Stimulated activated CD4-positive, alpha-beta T cell treated with anti-CD3 and anti-CD28 coated beads, Interleukin-12 subunit alpha, Interleukin-12 subunit beta, amount 100 ng/mL, for 48 hours (primary cell): ENCODE measurements at places on chromosomes 5 and 9.

DNA sequence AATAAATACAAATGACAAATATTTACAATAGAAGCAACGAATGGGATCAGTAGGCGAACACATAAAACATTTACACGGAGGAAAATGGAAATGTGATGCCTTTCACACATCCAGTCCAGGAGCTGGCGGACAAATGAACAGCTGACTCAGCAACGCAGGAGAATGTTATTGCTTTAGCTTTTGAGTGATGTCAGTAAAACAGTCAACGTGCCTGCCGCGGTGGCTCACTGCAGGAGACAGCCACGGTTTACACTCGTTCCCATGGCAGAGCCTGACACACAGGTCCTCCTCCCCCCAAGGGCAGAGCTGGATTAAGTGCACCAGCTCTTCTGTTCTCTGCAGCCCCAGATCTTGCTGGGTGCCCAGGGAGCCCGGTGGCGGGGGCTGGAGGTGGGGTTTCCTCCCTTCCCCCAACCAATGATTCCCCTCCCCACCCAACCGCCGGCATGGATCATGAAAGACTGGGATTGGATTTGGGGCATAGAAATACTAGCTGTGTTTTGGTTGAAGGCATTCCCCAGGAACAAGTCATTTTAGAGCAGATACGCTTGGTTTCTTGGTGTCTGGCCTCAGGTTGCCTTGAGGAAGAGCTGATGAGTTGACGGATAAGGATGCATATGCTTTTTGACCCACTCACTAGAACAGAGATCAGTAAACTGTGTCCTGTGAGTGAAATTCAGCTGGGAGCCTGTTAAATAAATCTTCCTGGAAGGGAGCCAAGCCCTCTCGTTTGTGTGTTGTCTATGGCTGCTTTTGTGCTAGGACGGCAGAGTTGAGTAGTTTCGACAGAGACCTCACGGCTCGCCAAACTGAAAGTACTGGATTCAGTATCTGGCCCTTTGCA lies 12.5 kb downstream of the STC2 start:
- no peak for DNase-seq

DNA sequence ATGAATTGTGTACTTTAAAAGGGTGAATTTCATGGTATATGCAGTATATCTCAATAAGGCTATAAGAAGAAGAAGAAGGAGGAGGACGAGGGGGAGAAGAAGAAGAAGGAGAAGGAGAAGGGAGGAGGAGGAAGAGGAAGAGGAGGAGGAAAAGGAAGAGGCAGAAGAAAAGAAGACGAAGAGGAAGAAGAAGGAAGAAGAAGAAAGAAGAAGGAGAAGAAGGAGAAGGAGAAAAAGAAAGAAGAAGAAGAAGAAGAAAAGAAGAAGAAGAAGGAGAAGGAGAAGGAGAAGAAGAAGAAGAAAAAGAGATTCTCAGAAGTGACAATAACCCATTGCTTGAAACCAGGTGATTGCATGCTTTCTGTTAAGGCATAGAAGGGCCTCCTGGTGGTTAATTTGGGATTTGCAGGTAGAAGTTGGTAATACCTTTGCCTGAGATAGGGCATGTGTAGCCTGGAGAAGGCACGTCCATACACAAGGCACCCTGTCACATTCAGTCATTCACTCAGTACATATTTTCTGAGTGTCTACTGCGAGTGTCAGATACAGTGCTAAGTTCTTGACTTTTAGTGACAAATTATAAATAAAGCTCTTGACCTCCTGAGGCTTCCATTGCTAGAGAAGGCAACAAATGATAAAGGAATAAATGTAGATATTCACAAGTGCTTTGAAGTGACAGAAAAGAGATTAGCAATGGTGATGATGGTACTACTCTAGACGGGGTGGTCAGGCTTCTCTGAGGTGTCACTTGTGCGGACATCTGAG lies 231.3 kb downstream of the NPR3 start:
- DNase-seq: no peak

DNA sequence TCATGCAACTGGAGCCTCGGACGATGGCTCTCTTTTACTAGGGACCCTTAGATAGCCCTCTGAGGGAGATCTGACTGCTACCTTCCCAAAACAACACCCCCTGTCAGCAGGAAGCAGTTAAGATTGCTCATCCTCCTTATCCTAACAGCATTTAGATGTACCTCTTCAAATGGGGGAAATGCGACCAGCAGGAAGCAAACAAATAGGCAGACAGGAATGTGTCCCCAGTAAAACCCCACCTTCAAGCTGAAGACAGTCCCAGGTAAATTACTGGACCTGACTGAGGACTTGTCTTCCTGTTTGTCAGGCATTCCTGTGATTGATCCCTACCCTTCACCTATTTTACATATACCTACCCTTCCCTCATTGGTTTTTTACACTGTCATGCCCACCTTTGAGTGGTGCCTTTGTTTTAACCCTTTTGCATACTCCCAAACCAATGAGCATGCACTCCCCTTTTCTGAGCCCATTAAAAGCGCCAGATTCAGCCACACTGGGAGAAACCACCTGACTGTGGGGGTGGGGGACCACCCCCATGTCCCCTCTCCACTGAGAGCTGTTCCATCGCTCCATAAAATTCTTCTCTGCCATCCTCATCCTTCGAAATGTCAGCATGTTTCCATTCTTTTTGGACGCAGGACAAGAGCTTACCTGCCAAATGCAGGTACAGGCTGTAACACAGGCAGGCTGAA lies 954.0 kb upstream of the CDH6 start:
- DNase-seq: no peak

DNA sequence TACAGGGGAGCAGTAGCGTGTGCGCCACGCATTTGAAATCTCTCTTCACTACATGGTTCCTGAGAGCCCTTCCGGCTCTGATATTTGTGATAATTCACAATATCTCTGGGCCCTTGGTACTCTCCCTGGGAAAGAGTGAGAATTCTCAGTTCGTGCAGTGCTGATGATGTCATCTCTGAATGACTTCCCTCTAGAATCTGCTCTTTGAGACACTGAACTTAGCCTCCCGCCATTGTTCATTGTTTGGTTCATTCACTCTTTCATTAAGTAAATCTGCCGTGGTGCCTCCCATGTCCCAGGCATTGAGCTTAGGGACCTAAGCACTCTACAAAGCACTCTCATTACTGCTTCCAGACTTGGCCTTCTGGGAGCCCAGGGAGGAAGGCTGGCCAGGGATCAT lies 94.0 kb downstream of the PPARGC1B start:
- no peak for DNase-seq

DNA sequence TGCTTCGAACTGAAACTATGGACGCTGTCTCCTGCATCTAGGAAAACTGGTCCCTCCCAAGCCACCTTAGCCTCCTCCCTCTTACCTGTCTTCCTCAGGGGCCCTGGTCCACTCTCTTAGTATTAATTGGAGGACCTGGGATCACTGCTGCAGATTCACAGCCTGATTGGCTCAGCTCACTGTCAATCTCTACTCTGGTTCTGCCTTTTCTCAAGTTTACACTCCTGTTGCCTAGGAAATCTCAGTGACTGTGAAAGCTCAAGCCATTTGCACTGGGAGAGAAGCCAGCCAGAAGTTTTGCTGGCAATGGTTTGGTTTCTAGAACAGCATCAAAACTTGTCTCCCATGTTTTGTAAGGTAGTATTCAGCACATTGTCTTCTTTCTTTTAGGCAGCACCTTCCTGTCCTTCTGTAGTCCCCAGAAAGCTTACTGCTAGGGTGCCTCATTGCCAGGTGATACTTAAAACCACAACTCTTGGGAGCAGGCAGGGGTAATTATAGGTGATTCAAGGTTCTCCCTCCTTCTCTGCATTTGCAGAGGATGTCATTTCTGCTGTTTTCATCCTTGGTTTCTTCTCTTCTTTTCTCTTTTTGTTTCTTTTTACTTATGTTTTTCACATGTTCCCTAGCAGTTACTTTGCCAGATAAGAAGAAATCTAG lies at the start of gene CAPSL:
Gene CAPSL, minus strand, starts transcription at position 55 of the 660 bp plus-strand sequence. CDS start 17,502 bp downstream, outside the sequence.
- no peak for DNase-seq
